ENCODE measurements at places on chromosomes 3 and 15.

GRCh38 chr3:69650066-69650419 is 89.2 kb upstream of the MITF start:
- no peak for DNase-seq

DNA sequence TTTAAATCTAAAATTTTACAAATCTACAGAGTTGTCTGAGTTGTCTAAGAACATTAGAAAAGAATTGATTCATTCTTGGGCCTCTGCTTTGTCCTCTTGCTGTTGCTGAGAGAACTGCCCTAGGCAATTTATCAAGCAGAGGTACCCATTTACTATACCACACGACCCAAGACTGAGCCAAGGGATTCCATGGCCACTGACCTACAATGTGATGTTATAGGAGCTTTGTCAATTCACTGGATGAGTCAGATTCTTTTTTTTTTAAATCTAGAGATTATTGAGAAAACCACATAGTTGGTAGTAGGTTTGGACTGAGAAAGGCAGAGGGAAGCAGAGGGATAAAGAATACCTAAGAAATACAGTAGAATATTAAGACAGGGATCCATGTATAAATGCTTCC is 55.3 kb downstream of the TRAT1 start:
- DNase-seq: no peak

DNA sequence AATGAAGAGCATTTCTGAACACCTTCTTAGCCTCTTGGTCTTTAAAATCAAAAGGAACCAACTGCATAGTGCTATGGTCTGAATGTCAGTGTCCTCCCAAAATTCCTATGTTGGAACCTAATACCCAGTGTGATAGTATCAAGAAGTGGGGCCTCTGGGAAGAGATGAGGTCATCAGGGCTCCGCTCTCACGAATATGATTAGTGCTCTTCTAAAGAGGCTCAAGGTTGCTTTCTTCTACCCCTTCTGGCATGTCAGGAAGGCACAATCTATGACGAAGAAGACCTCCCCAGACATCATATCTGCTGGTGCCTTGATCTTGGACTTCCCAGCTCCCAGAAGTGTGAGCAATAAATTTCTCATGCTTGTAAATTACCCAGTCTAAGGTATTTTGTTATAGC is 209.5 kb downstream of the MAGI1 start:
- no peak for DNase-seq

GRCh38 chr15:65184305-65184867 is 756 bp downstream of the CLPX start:
- no peak for DNase-seq

DNA sequence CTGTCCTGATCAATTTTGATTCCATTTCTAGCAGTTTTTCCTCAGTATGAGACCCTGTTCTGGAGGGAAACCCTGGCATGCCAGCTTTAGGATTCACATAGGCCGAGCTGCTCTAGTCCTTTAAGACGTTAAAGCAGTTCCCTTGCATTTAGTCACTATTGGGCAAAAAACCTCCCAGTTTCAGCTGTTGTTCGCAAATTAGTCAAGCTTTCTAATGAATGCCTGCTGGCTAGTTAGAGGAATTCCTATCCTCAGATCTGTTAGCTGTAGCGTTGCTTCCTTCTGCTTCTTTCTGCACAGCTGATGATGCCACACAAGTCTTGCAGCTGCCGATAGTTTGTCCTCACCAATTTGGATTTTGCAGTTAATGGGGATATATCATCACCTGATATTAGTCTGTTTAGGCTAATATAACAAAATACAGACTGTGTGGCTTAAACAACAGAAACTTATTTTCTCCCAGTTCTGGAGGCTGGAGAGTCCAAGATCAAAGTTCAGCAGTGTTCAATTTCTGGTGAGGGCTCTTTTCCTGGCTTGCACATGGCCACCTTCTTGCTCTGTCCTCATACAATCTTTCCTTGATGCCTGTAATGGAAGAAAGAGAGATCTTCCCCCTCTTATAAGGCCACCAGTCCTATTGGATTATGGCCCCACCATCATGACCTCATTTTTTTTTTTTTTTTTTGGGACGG is 7.5 kb upstream of the UBL7 start:
- no peak for DNase-seq

DNA sequence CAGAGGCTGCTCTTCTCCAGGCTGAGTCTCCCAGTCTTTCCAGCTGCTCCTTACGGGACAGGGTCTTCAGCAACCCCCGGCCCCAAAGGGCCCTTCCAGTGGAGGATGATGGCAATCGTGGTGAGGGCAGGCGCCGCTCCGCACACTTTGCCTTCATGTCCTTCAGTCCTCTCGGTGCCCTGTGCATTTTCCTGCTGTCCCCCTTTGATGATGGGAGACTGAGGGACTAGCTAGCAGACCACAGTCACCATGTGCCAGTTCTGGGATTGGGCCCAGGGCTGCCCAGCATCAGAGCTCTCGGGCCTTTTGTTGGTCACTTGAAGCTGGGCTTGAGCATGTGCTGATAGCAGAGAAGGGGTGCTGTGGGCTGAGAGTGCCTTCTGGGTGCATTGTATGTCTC is 8.8 kb upstream of the TXNRD3 start:
- DNase-seq: no peak

- no peak for DNase-seq
These were observed 25.6 kb downstream of the IQCH start for GRCh38 chr15:67280217-67280616.

- DNase-seq: no peak
These were observed 21.7 kb downstream of the THSD4 start for GRCh38 chr15:71136793-71137518.

GRCh38 chr3:146280864-146281263 is 30.0 kb upstream of the PLSCR4 start:
- no peak for DNase-seq

DNA sequence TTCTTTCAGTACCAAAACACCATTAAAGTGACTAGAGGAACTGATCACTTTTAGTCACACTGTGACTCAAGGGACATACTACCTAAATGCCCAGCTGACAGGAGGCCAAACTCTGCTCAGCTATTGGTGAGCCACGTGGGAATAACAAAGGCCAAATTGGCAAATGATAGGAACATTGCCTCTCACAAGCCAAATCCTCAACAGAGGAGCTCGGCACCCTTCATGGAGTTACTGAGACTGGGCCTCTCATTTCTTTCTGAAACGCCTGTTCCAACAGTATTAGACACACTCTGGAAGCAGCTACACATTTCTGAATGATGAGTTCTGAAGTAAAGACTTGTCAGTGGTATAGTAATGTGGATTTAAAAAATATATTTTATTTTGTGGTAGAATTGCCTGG is 166.0 kb upstream of the COL8A1 start:
- DNase-seq: no peak

DNA sequence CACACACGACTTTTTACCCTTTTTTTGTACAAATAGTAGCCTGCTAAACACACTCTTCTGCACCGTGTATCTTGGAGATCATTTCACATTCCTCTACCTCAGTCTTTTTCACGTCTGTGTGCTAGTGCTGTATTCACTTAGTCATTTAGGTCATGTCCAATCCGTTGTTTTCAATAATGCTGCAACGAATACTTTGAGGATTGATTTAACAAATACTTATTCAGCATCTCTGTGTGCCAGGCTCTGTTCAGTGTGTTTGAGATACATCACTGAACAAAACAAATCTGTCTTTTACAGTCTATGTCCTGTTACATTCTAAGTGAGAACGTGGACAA is 882 bp downstream of the JMJD7 start:
- no peak for DNase-seq

DNA sequence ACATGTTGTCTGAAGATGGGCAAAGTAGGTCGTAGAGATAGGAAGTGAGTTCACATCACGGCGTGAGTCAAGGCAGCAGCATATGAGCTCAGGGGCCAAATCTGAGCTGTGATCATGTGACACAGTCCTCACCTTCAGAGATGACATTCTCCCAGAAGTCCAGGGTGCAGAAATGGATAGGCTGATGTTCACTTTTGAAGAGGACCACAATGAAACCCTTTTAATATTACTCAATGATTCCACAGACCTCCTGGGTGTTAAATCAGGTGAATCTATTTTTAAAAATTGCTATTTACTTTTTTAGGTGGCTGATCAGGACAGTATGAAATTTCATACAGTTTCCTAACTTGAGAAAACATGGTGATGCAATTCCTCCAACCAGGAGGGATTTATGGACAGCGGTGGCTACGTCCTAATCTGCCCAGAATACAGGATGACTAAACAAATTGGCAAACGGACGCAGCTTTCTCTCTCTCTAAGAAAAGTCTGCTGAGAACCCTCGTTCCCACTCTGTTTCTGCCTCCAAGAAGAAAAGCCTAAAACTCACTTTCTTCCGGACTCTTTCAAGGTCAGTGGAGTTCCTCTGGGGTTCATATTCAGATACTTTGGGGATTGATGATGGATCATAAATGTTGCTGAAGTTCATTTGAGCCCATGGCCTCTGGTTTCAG is 34.4 kb downstream of the B3GNT5 start:
- DNase-seq: no peak

DNA sequence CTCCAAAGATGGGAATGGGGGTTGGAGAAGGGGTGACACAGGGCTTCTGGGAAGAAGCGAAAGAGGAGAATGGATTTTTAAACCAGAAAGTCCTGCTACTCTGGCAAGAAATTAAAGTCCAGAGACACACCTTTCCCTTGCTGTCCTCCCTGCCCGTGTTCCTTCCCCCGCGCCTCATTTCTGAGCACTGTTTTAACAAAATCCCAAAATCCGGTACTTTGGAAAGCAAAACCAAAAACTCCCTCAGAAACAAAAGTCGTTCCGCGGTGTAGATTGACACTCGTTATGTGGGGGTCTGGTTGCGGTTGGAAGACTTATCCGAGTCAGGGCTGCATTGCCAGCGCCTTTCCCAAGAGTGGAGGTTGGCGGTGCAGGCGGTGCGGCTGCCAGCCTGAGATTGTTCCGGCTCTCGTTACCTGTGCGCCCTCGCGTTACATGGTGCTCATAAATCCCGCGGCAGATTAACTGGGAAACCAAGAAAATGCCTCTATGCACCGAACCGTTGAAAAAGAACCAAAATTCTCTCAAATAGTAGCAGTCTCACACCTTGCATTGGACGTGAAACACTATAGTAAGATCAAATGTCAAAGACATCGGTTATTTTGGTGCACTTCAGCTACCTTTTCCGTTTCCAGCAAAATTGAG is 217.7 kb downstream of the MEIS2 start:
- no peak for DNase-seq

- DNase-seq: no peak
These were observed 94.0 kb downstream of the LRRK1 start for GRCh38 chr15:101013201-101013550.

GRCh38 chr3:137694836-137695235 is 69.3 kb upstream of the SOX14 start:
- no peak for DNase-seq

GRCh38 chr3:174397848-174398247 is 461.3 kb upstream of the NAALADL2 start:
- DNase-seq: peak; percentile 47

DNA sequence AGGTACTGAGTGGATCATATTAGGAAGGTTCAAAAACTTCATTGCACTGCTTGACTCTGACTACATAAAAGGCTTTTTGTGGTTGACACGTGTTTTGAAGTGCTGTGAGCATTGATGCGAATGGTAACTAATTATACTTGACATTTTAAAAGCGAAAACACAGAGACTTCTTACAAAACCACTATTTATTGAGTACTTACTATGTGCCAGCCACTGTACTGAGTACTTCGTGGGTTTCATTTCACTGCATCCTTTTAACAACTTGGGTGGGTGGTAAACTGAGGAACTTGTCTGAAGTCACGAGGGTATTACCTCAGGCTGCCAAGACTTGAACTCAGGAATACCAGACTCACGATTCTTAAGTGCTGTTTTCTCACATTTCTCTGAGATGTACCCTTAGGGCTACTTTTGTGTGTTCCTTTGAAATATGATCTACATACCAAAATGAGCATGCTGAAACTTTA is 45.3 kb upstream of the PPP4R2 start:
- no peak for DNase-seq

DNA sequence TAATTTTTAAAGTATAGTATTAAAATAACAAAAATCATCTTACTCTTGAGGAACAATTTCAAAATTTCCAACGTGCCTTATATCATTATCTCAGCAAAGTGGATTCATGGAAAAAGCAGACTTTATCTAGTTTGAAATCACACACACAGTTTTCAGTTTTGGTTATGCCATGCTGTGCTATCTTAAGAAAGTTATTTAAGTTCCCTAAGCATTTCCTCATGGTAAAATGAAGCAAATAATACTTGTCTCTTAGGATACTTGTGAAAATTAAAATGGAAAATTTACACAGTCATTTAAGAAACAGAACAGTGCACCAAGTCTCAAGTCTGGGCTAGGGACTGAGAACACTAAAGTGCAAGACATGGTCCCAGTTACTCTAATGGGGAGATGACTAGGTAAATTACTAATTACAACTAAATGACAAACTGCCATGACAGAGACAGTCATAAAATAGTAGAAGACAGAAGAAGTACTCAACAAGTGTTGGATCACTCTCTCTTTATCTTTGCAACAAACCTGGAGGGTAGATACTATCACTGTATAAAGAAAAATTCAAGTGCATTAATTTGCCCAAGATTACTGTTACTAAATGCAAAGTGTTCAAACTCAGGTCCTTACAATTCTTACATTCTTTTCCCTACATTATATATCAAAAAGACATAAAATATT is 44.8 kb downstream of the DMXL2 start:
- no peak for DNase-seq

DNA sequence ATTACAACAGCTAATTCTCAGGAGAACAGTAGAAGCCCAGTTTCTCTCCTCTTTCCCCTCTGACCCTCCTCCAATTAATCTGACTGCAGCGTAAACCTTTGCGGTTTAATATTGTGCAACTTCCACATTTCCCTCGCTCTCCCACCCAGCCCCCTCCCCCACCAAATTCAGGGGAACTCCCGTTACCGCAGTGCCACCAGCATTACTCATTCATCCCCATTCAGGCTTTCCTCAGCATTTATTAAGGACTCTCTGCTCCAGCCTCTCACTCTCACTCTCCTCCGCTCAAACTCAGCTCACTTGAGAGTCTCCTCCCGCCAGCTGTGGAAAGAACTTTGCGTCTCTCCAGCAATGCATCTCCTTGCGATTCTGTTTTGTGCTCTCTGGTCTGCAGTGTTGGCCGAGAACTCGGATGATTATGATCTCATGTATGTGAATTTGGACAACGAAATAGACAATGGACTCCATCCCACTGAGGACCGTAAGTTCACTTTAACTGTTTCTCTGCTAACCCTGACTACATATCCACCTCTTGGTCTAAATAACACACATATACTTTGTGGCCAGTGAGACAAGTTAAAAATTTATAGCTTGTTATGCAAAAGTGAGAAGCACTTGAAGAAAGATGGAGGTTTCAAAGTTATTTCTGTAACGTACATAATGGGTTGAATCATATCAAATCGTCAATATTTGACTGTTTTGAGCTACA is at the start of gene PTX3:
PTX3 (plus strand) TSS at position 268 of the 709 bp plus-strand sequence; CDS start at position 352, 84 bp downstream.
- DNase-seq: no peak

DNA sequence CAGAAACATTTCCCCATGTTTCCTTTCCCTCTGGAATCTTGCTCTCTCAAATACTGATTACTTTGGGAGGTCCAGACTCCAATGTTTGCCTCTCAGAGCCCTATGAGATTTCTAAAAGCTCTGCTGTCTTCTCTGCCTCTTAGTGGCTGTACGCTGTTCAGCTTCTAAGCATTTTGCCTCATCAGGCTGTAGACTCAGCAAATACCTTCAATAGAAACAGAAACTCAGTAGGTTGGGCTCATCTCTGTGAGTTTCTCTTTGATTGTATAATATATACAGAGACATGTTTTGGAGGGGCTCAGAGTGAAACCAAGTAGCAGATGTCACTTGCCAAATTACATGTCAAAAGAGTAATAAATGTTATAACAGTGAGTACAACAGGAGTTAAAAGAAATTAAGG is 380.8 kb upstream of the MEIS2 start:
- DNase-seq: no peak

Data from SK-N-MC (cell line).